ENCODE measurements at places on chromosomes 3 and 15. TPM values are rescaled to one million over a fixed set of nuclear protein-coding genes. Genes with fewer than 3 reads are reported as not detected.
A peak's percentile ranks its signal among the peaks of the same experiment; 100 is the strongest.

Gene BCL2A1
- polyA plus RNA-seq, result 25.5 TPM

Gene NISCH
- polyA plus RNA-seq, result 62.3 TPM

Gene GLDN
- 1.3 TPM for polyA plus RNA-seq

GRCh38 chr3:173553635-173554280 is 156.2 kb downstream of the NLGN1 start:
- no peak for DNase-seq

DNA sequence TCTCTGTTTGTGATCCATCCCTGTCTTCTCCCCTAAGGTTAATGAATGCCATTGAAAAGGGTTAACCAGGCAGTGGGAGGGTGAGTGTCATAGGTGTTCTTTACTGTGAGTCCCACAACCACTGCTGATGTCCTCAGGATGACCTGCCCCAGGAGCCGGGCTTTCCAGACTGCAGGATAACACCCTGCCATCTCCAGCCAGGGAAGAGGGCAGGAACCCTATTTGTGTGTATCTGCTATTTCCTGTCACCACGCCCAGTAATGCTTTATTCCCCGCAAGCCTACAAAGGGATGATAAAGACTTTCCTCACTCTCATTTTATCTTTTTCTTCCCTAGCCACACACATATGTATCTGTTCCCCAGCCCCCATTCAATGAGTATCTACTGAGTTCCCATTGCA is 15.6 kb upstream of the CTXND1 start:
- DNase-seq, result no peak

GRCh38 chr3:66200786-66201185 is 20.0 kb upstream of the SLC25A26 start:
- DNase-seq, result no peak

- no peak for DNase-seq
Observed at GRCh38 chr3:256501-256900, 59.9 kb downstream of the CHL1 start.

DNA sequence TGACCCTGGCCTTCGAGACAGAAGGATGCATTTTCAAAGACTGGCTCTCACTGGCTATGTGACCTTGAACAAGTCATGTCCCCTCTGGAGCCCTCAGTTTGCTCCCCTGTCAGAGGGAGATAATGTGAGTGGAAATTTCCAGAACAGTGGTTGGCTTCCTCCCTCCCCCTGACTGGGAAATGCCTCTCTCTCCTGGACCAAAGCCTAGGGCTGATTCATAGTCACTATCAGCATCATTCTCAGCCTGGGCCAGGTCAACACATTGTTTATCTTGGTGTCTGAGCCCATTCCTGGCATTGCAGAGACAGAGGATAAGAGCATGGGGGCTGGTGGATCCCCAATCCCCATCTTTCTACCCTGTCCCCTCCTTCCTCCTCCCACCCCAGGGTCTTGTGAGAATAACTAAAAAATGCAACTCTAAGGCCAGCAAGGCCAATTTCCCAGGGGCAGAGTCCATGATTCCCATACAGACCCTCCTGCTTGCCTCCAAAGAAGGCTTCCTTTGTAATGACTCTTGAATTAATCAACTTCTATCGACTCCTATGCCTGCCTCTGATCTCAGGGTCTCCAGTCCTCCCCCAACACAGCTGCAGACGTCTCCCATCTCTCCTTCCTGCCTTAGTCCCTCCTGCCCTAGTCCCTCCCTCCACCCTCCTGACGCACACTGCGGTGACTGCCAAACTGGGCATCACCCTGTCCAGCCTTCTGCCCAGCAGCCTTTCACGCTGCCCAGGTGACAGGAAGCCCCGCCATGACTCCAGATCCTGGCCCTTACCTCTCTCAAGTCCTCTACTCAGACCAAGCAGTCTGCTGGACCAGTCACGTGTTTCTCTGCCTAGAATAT is 35.4 kb upstream of the CORO2B start:
- DNase-seq, result no peak

- no peak for DNase-seq
Observed at GRCh38 chr15:48566668-48567067, 78.8 kb downstream of the FBN1 start.

GRCh38 chr3:171566803-171567422 is 106.7 kb upstream of the TNIK start:
- peak; percentile 34 for DNase-seq

- no peak for DNase-seq
Observed at GRCh38 chr3:142694225-142694624, 29.6 kb upstream of the TRPC1 start.

DNA sequence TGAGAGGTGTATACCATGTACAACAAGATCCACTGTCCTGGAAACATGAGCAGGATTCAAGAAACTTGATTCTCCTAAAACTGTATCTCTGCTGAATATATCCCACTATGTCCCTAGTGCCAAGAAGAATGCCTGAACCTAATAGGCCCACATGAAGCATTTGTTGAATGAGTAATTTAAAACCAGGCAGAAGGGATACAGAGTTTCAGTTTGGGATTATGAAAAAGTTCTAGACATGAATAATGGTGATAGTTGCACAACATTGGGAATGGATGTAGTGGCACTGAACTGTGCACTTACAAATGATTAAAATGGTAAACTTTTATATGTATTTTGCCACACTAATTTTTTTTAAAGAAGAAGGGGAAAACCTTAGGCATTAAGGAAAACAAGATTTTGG is 261.1 kb downstream of the IL5RA start:
- DNase-seq, result no peak

DNA sequence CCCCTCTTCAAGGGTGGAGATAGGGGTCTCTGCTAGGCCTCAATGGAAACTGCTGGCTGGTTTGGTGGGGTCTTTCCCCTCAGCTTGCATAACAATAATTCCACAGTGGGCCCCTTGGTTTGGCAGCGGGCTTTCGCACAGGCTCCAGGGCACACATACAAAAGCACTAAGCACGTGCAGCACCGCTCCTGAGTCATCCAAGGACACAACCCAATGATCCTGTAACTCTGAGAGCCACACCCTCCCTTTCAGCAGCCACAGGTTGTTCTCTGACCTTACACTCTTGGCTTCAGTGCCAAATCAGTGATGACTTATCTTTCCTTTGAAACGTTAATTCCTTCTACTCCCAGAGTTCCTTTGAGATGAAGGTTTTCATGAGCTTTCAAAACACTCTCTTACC is 41.7 kb downstream of the DAPK2 start:
- no peak for DNase-seq

- no peak for DNase-seq
Observed at GRCh38 chr3:58058361-58059263, 50.4 kb downstream of the FLNB start.

DNA sequence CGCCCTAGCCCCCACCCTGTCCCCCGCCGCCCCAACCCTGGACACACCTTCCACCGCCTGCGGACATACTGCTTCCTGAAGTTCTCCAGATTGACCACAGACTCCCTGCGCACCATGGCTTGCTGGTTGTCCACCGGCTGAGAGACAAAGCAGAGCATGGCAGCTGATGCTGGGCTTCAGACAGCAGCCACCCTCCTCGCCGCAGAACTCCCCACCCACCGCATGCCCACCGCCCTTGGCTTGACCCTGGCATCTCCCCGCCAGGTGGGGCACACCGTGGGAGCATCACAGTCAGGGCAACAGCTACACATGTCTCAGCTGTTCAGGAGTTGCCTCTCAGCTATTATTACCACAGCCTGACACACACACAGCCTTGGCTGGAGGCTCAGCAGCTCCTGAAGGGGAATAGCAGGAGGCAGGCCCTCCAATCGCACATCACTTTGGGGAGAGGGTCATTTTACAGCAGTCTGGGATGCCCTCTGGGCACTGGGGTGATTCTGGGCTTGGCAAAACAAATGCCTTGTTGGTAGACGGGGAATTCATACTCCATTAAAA is 78.4 kb upstream of the HERC1 start:
- no peak for DNase-seq

All from thymus (tissue), 14 donors.